ENCODE measurements at places on chromosomes 3 and 15.

GRCh38 chr15:30903497-30904187 is at the start of gene FAN1:
Gene FAN1 (plus strand): TSS chr15:30903915. CDS start chr15:30904664, 749 bp downstream.
- DNase-seq: peak; percentile 92

DNA sequence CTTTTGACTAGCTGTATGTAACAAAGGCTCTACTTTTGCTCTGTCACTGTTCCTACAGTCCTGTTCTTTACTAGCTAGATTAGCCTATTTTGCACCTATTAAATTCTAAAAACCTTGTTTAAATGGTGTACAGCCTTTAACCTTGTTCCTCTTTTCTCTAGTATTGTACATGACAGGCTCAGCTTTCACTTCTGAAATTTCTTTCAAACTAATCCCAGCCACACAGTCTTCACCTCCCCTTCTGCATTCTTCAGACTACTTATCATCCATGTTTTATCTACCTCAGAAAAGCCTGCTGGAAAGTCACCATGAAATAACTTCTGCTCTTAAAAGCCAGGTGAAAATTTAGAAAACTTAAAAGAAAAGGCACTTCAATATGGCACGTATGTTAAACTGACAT is 122.4 kb downstream of the NECTIN3 start:
- DNase-seq: no peak

DNA sequence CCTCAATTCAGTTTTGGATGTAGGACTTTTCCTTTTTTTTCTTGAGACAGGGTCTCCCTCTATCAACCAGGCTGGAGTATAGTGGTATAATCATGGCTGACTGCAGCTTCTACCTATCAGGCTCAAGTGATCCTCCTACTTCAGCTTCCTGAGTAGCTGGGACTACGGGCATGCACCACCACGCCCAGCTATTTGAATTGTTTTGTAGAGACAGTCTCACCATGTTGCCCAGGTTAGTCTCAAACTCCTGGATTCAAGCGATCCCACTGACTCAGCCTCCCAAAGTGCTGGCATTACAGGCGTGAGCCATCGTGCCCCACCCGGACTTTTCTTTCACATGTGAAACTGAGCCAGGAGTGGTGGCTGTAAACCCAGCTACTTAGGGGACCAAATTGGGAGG is 3.5 kb downstream of the RNU5B-1 start:
- no peak for DNase-seq

- no peak for DNase-seq
Observed at GRCh38 chr3:60490992-60491391, 760.3 kb downstream of the FHIT start.

GRCh38 chr3:174198199-174198598 is 660.9 kb upstream of the NAALADL2 start:
- no peak for DNase-seq

DNA sequence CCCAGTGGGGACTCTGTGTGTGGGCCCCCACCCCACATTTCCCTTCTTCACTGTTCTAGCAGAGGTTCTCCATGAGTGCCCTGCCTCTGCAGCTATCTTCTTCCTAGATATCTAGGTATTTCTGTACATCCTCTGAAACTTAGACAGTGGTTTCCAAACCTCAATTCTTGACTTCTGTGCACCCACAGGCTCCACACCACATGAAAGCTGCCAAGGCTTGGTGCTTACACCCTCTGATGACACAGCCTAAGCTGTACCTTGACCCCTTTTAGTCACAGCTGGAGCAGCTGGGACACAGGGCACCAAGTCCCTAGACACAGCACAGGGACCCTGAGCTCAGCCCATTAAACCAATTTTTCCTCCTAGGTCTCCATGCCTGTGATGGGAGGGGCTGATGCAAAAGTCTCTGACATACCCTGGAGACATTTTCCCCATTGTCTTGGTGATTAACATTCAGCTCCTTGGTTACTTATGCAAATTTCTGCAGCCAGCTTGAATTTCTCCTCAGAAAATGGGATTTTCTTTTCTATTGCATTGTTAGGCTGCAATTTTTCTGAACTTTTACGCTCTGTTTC is 304.5 kb downstream of the OTOL1 start:
- no peak for DNase-seq

GRCh38 chr3:142595951-142596725 is at the start of gene PLS1:
Gene PLS1 (plus strand): TSS chr3:142596393. CDS start chr3:142664238, 67,845 bp downstream.
- DNase-seq: peak; percentile 91

DNA sequence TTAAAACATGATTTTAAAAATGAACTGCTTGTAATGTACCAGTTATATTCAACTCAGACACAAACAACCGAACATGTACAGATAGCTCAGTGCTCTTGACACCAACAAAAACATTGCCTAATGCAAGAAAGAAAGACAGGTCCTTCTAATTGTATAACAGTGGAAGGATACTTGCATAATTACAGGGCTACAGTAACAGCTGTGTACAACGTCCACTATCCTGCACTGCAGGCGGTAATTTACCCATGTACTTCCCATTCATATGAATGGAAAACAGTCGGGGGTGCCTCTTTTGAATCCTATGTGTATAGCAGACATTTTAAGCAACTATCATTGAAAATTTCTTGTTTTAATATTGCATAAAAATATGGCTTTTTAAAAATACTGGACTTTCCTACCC is 41.1 kb upstream of the PLSCR5 start:
- DNase-seq: no peak

- DNase-seq: no peak
Observed at GRCh38 chr15:70420948-70421482, 323.3 kb upstream of the TLE3 start.

DNA sequence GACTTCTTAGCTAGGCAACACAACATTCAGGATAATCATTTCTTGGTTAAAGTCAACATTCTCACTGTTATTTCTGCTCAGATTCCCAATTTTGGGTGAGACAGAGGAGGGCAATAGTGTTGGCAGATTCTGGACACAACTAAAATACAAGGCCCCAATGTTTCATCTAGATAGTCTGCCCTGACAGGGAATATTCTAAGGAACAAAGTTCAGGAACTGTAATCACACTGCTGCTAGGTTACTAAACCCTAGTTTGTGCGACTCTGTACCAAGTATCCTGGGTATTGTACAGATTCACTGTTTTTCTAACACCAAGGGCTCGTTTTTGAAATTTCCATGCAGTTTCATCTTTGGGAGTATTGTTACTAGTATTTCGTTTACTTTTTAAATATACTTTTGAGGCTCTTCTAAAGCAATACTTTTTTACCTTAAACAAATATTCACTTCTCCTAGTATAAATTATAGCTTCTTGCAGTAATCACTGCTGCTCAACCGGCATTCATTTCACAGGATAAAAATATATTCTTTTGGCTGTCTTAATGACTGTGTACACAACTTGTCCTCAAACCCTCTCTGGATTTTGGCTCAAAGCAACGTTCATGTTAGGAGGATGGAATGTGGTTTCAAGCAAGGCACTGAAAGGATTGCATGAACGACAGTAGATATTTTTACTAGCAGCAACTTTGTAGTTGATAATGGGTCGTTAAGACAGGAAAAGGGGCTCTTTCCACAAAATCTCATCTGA is 167.4 kb downstream of the ADAMTS17 start:
- peak; percentile 38 for DNase-seq

DNA sequence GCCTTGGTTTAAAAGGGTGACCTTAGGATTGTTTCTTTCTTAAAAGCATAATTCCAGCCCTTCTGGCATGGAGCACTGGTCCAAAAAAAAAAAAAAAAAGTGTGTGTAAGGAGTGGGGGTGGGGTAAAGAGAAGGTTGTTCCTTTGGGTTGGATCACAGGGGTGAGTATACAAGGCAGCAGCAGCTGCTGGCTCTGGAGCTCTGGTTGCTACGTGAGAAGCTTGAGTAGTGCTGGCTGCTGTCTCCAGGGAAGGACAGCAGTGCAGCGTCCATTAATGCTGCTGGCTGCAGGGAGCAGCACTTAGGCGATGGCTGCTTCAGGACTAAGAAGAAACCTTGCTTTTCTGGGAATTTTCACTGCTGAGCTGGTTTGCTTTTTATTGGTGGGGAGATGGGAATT is 2.3 kb downstream of the SETD5 start:
- DNase-seq: peak; percentile 92

- no peak for DNase-seq
Observed at GRCh38 chr15:77276096-77276495, 143.8 kb downstream of the PEAK1 start.

GRCh38 chr15:85550283-85550682 is 169.9 kb downstream of the AKAP13 start:
- no peak for DNase-seq

Measured in hepatocyte (in vitro differentiated cells).